ENCODE measurements at places on chromosomes 16 and 17.

- DNase-seq: no peak
Observed at GRCh38 chr16:78256686-78257375, 157.4 kb downstream of the WWOX start.

GRCh38 chr16:31475946-31476302 is 4.0 kb downstream of the TGFB1I1 start:
- no peak for DNase-seq

DNA sequence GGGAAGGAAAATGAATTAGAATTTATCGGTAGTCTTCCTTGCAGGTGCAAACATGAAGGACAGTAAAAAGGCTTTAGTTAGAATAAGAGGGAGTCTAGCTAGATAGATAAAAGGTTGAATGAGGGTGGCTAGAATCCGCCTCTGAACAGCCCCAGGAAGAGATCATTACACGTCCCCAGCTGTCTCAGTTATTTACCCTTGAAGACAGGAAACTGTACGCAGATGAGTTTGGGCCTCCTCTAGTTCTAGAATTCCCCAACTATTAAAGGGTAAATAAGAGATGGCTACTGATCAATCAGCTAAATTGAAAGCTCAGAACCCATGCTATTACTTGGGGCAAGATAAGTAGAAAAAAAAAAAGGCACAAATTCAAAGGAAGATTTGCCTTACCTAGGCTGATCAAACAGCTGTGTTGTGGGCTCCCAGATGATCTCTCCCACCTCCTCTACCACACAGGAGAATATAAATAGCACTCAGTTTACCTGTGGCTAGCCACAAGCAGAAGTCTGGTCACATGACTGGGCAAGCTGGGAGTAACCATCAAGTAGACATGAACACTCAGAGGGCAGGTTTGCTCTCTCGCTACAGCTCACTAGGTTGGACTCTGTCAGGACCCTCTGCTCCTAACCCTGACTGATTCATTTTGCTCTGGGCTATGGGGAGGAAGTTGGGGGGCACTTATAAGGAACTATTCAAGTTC is 17.0 kb downstream of the FAM117A start:
- DNase-seq: no peak

- no peak for DNase-seq
Observed at GRCh38 chr17:76191896-76192295, 48.4 kb downstream of the RNF157 start.

DNA sequence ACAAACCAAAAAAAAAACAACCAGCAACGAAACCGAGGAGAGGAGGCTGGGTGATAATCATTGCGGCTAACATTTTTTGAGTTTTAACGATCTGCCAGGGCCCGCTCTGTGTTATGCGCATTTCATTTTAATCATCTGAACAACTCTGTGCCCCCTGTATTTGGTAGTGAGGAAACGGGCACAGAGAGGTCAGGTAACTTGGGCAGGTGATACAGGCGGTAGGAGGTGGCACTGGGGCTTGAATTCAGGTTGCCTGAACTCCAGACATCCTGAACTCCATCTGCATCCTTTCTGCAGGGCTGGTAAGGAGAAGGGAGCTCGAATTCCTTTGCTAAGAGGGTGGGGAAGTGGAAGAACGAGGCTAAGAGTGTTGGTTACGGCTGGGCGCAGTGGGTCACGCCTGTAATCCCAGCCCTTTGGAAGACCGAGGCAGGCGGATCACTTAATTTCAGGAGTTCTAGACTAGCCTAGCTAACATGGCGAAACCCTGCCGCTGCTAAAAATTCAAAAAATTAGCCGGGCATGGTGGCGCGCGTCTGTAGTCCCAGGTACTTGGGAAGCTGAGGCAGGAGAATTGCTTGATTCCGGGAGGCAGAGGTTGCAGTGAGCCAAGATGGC is 1.1 kb downstream of the CLUAP1 start:
- DNase-seq: no peak

GRCh38 chr16:70349783-70350182 is 3.1 kb downstream of the DDX19A start:
- no peak for DNase-seq

DNA sequence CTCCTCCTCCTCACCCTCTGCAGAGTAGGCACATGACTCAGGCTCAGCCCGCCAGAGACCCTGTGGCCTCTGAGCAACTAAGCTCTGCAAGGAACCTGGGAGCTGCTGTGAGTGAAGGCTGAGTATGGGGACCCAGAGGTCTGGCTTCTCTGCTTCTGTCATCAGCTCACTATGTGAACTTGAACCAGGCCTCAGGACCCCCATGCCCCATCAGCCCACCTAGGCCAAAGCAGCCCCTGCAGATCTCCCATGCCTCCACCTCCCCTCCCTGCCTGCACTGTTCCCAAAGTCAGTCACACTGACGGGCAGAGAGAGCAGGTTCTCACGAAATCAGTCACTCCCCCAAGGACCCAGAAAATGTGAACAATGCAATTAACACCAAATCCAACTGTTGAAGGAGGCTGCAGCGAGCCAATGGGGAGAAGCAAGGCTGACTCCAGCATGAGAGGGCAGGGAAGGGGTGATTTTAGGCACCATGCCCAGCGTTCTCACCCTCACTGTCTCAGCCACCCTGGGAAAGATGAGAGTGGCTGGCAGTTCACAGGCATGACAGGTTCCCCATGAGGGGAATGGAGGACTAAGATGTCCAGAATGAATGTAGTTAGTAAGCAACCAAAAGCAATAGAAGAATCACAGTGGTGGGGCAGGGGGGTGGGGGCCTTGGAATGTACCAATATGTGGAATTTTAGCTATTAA is 60.6 kb downstream of the BEAN1 start:
- no peak for DNase-seq

DNA sequence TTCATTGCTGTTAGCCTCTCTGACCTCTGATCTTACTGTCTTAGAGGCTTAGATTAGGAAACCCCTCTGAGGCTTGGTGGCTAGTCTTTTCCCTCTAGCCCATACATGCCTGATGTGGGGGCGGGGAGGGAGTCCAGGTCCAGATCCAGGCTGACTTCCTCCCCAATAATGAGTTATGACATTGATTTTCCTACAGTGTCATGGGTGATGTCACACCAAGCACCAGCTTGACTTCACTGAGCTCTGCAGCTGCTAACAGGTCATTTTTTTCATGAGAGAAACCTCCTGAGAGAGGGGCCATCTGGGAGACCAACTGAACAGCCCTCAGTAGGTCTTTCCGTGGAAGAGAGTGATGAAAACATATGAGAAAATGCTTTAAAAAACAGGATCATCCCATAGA is 180.2 kb upstream of the N4BP1 start:
- DNase-seq: no peak

- DNase-seq: no peak
Observed at GRCh38 chr17:67566656-67567055, 151.1 kb upstream of the NOL11 start.

DNA sequence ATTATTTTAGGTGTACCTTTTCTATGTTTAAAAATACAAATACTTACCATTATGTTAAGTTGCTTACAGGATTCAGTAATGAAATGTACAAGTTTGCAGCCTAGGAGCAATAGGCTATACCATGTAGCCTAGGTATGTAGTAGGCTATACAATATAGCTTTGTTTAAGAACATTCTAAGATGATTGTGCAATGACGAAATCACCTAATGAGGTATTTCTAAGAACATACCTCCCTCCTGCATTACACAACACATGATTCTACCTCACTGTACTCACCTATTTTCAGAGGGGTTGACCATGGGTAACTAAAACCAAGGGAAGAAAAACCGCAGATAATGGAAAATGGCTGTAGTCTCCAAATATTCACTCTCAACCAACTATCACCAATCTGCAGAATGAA is 35.3 kb upstream of the TBC1D3K start:
- no peak for DNase-seq

DNA sequence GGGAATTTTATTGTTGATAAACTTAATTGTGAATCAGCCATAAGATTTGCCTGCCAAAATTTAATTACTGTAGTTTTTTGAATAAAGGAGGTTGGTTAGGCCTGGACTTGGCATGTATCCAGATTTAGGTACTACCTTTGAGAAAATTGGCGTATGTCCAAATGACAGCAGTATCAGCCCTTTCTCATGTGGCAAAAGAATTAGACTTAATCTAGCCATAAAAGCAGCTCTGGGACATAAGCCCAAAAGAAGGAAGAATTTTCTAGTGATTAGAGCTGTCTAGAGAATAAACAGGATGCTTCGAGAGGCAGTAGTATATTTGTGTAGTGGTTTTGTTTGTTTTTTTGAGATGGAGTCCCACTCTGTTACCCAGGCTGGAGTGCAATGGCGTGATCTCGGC is 27.7 kb downstream of the PPM1E start:
- DNase-seq: no peak

DNA sequence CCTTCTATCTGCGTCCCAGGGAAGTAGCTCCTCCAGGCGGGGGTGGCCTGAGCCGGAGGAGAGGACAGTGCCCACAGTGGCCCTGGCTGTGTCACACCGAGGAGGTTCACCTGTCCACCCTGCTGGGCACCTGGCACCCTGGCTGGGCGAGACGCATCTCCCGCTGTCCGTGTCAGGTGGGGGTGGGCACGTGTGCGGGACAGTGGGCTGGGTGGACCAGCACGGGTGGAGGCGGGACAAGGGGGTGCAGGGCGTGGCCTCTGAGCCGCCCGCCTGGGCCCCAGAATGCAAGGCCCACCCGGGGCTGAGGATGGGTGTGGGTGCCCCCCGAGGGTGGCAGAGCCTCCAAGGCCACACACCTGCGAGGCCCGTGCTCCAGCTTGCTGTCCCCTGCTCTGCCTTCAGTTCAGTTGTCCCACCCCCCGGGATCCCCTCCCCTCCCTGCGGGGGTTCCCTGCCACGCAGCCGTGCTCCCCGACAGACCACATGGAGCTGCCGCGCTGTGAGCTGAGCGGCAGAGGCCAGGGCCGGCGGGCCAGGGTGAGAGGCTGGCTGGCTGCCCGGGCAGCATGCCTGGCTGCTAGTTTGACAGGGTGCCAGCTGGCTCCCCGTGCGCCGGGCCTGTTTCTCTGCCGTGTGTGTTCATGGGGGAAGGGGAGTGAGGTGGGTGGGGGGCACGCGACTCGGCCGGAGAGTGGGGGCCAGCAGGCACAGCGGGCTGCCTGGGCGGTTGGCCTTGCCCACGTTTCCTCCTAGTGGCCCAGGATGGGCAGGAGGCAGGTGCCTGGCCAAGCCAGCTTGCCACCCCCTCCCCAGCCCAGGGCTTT is 33.9 kb downstream of the BAHCC1 start:
- DNase-seq: no peak

GRCh38 chr17:62706598-62707424 is 79.3 kb downstream of the MRC2 start:
- DNase-seq: no peak

- DNase-seq: no peak
Observed at GRCh38 chr17:59600169-59600568, 19.5 kb upstream of the CLTC start.

GRCh38 chr17:77182205-77183172 is 41.7 kb downstream of the SEC14L1 start:
- DNase-seq: no peak

GRCh38 chr17:8359769-8360168 is 16.7 kb downstream of the KRABD2 start:
- DNase-seq: no peak

DNA sequence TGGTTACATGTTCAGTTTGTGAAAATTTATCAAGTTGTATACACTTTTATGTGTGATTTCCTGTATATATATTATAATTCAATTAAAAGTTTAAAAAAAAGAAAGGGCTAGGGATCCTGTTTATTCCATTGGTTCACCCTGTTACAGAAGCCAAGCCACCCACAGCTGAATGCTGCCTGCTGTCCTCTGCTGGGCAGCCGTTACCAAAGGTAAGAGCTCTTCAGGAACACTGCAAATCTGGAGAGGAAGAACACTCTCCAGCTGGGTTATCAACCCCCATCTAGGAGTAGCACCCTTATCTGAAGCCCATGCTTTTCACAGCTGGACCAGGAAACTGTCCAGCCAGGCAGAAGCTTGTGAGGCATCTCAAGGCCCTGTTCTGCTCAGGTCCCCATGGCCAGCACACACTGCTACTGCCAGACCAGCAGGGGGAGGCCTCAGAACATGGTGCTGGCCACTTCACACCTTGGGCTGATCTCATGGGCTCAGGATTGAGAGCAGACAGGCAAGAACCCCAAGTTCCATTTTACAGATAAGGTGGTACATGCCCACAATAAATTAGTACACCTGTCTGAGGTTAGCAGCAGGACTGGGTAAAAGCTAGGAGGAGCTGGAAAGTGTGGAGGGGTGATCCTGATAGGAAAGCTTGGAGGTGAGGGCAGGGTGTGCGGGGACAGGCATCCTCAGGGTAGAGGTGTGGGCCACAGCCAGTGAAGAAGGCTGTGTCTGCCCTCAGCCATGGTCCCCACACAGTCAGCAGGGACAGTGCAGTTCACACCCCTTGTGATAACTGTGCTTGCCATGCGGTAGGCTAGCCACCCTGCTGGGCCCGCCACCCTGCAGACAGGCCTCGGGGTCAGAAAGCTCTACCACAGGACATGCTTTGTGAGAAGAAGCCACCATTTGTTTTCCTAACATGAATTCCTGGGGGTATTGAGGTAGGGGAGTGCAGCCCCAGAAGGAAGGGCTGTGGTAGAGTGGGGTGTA is 54.3 kb upstream of the SREBF1 start:
- DNase-seq: no peak

DNA sequence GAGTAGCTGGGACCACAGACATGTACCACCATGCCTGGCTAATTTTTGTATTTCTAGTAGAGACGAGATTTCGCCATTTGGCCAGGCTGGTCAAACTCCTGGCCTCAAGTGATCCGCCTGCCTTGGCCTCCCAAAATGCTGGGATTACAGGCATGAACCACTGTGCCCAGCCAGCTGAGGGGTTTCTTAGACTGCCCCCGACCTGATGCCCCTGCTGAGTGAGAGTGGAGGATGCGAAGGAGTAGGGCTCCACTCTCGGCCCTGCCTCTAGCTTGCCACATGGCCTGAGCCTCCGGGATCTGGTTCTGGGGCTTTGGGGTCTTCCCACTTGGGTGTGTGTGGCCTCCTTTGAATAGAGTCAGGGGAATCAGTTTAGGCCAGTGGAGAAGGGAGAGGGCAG is 11.0 kb downstream of the GPR179 start:
- DNase-seq: no peak

DNA sequence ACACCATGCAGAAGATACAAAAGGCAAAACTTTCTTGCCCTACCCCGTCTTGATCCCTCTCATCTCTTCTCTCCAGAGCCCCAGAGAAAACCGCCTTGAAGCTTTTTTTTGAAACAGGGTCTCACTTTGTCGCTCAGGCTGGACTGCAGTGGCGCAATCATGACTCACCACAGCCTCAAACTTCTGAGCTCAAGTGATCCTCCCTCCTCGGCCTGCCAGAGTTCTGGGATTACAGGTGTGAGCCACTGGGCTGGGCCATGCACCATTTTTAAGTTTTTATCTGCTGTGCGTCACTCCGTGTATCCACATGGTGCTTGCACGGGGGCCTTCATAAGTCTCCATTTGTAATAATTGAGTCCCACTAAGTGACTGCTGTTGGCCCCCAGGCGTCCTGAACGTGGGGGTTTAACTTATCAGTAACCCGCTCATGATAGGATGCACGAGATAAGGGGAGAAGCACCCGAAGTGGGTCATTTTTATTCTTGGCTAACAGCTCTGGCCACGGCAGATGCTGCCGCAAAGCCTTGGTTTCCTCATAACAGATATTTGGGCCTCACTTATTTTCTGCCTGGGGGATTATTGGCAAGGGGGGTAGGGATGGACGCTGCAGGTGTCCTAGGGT is 8.6 kb downstream of the DNAH17 start:
- no peak for DNase-seq

- DNase-seq: no peak
Observed at GRCh38 chr17:33494151-33494550, 201.1 kb upstream of the ASIC2 start.

Data from GM04503 (cell line).